ENCODE measurements at places on chromosomes 1 and 21. TPM values are rescaled to one million over a fixed set of nuclear protein-coding genes. Genes with fewer than 3 reads are reported as not detected.

Gene PRPF38B
- 7.9 TPM for total RNA-seq

Gene IL20
- total RNA-seq, result not detected

Gene UBASH3A
- not detected for total RNA-seq

Gene ZNF695
- 3.3 TPM for total RNA-seq
